Astrocyte (in vitro differentiated cells and primary cell): ENCODE measurements at places on chromosomes 4 and X. TPM values are rescaled to one million over a fixed set of nuclear protein-coding genes. Genes with fewer than 3 reads are reported as not detected.

The CENPE gene
- 3.7 and 5.6 TPM in 2 replicates for total RNA-seq

The ARHGEF6 gene
- 4.7 and 6.1 TPM in 2 replicates for total RNA-seq

The SPOCK3 gene
- 0.36 and 0.59 TPM in 2 replicates for total RNA-seq

The SSX1 gene
- total RNA-seq: not detected in 2 replicates

The GPR78 gene
- total RNA-seq: 0.16 and 0.17 TPM in 2 replicates

The SMIM10 gene
- total RNA-seq: 1.2 and 1.3 TPM in 2 replicates

The IBSP gene
- total RNA-seq: not detected in 2 replicates

The NALF2 gene
- total RNA-seq: 1.4 and 2.0 TPM in 2 replicates

The HNRNPH2 gene
- 47.5 and 48.9 TPM in 2 replicates for total RNA-seq

The RHOH gene
- not detected in 2 replicates for total RNA-seq

The MAGEB1 gene
- total RNA-seq: not detected in 2 replicates

The CTAG1B gene
- total RNA-seq: not detected in 2 replicates

The RTL3 gene
- 0.95 and 1.7 TPM in 2 replicates for total RNA-seq

The NHS gene
- total RNA-seq: 6.6 and 8.1 TPM in 2 replicates

The PLS3 gene
- 310 and 313 TPM in 2 replicates for total RNA-seq

The SLC34A2 gene
- 0.26 and 0.32 TPM in 2 replicates for total RNA-seq

The CXorf65 gene
- not detected in 2 replicates for total RNA-seq

The CFAP99 gene
- not detected in 2 replicates for total RNA-seq

The FRMPD4 gene
- 0.19 and 0.54 TPM in 2 replicates for total RNA-seq

The LAMTOR3 gene
- 49.6 and 53.9 TPM in 2 replicates for total RNA-seq

The PAQR3 gene
- total RNA-seq: 23.9 and 29.0 TPM in 2 replicates

The NPY2R gene
- total RNA-seq: 0.09 TPM in 1 of 2 replicates, not detected in the other

The ZDHHC15 gene
- 0.77 and 0.89 TPM in 2 replicates for total RNA-seq

The NUDT11 gene
- 9.9 and 12.7 TPM in 2 replicates for total RNA-seq

The SHROOM3 gene
- 50.9 and 64.6 TPM in 2 replicates for total RNA-seq

The TCEAL7 gene
- total RNA-seq: 7.6 and 9.4 TPM in 2 replicates

The IL21 gene
- total RNA-seq: not detected in 2 replicates

The DUX4 gene
- total RNA-seq: not detected in 2 replicates

The SERTM2 gene
- total RNA-seq: 0.12 and 0.23 TPM in 2 replicates

The NIPAL1 gene
- 3.8 and 4.9 TPM in 2 replicates for total RNA-seq

The GPR143 gene
- 1.8 and 3.0 TPM in 2 replicates for total RNA-seq
